ENCODE measurements at places on chromosomes 13 and 19.

DNA sequence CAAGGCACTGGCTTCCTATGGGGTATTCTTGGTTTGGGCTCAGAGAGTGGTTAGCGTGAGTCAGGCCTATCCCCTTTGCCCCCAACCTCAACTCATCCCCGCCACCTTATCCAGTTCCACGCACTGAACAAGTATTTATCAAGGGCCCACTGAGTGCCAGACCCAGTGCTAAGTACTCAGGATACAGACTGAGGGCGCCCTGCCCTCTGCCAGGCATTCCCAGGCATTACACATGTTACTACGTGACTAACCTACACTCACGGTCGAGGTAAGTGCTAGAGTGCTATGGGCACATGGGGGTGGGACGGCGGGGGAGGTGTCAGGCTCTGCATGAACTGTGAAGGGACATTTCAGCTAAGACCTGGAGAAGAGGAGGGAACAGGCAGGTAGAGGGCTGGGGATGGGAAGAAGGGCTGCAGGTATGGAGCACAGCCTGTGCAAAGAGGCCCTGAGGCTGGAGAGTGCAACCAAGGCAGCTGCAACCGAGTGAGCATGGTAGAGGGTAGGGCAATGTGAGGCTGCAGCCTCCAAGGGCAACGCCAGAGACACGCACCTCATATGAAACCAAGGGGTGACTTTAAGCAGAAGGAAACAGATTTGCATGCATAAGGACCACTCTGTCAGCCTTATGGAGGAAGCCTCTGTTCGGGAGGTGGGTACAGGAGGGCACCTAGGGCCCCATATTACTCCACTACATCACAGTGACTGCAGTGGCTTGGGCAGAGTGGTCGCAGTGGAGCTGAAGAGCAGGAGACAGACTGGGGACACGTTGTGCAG lies 22.5 kb downstream of the DHRS12 start:
- DNase-seq = no peak

GRCh38 chr13:39685652-39686051 lies 30.2 kb downstream of the COG6 start:
- DNase-seq = no peak

DNA sequence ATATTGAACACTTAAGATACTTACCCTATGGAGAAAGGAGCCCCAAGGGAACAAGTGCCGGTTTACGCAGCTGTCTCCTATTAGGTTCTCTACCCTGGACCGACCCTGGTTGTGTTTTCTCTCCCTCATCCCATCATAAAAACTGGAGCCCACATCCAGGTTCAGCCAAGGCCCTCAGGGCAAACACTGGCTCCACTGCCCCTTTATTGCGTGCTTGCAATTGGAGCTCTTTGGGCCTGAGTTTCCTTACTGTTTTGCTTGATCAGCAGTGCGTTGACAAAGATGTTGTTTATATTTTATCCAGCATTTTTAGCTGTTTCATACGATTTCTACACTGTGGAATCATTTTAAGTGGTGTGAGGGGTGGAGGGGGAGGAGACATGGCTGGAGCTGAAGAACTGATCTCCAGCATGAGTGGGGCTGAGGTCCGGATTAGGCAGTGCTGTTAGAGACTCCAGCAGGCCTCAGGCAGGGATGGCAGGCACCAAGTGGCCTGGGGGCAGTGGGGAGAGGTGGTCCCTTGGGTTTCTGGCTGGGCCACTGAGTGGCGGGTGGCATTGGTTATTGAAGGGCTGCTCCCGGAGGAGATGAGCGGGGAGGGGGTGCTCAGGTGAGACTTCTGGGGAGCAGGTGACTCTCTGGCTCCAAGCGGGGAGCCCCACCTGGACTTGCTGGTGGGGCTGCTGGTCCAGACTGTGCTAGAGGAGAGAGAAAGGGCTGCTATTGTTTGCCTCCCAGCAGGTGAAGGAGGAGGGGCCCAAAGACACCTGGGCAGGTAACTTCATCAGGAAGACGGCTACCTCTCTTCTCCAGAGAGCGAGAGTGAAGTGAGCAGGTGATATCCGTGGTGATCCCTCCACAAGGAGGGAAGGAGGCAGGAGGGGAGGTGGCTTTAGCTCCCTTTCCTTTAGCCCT lies 62.4 kb upstream of the RNF113B start:
- DNase-seq = no peak

DNA sequence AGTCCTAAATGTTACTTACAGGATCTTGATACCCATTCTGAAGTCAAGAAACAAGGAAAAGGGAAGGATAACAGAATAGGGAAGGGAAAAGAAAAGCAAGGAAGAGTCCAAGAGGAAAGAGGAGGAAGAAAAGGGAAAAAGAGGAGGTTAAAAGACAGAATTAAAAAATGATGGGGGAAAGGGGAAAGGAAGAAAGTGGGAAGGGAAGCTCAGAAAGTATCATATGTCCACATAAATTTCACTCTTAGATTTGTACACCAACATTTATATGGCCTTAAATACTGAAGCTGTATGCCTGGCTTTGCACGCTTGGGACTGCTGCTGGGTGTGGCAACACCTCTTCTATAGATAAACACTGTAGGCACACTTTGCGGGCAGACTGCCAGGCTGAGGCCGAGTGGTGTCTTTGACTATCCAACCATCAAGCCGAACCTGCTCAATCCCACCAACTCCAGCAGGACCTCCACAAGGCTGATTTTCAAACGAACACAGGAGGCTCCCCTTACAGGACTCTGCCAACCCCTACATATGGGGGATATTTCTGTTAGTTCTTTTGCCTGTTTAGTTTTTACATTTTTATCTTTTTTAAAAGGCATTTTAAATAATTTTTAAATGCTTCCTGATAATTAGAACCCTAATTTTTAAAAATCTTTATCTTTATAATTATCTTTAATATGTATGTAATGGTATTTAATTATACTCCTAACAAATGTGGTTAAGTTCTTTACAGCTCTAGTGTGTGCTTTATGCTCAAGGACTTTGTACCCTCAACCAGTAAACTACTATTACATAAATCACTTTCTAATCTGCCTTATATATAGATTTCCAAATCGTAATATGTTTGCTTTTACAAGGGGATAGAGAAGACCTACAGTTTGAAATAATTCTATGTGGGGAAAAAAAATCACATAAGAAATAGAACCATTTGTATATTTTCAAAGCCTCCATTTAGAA lies 154.2 kb downstream of the DIAPH3 start:
- no peak for DNase-seq

DNA sequence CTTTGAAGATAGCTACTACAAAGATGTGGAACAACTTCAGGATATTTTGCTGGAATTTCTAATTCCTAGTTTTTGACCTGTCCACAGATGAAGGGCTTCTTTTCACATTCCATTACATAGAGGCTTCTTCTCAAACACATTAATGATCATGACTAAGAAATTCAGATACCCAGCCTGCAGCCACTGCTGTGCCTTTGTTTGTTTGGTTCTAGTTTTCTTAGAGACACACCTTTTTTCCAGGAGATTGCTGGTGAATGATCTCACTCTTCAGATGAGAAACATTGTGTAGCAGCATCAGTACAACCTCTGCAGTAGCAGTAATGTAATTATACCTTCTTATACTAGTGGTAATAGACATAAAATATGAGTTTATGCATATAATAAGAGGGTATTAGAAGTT lies 5.0 kb downstream of the TDRD3 start:
- DNase-seq = no peak

DNA sequence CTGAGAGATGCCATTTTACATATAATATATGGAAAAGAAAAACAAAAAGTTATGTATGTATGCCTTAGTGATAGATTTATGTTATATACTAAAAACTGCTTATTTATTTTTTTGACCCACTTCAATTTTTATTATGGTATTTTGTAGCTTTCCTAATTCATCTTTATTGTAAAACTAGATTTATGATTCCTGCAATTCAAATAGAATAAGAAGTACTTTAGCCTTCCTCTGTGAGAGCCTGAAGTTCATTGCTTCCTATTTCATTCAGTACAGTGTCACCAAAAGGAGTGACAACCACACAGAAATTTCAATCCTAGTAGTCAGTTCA lies 158.1 kb downstream of the RGCC start:
- no peak for DNase-seq

GRCh38 chr19:18543814-18544475 lies 572 bp upstream of the FKBP8 start:
- DNase-seq = no peak

Data from COLO829 (cell line).